Frontal cortex (tissue), 4 donors: ENCODE measurements at places on chromosomes 16 and 17. TPM values are rescaled to one million over a fixed set of nuclear protein-coding genes. Genes with fewer than 3 reads are reported as not detected.

The CFAP97D1 gene
- not detected for total RNA-seq

The SDR42E2 gene
- not detected for total RNA-seq

The KRT33B gene
- not detected for total RNA-seq

The MARVELD3 gene
- total RNA-seq, result not detected

The XYLT1 gene
- total RNA-seq, result 28.9 TPM

The PERCC1 gene
- not detected for total RNA-seq

The TEN1 gene
- 4.9 TPM for total RNA-seq

The PRAC1 gene
- not detected for total RNA-seq

The KRT13 gene
- not detected for total RNA-seq

The CCL4 gene
- 1.2 TPM for total RNA-seq

The PPP1R27 gene
- not detected for total RNA-seq

The C1QTNF8 gene
- total RNA-seq, result not detected

The HEXIM2 gene
- total RNA-seq, result 8.2 TPM

The DLX4 gene
- total RNA-seq, result not detected

The TBC1D3C gene
- not detected for total RNA-seq

The CHST5 gene
- total RNA-seq, result 0.41 TPM

The TRAF7 gene
- total RNA-seq, result 25.7 TPM

The PLA2G10 gene
- total RNA-seq, result not detected

The POLG2 gene
- 13.5 TPM for total RNA-seq

The CBLN1 gene
- 25.3 TPM for total RNA-seq

The RPS2 gene
- total RNA-seq, result 1,930 TPM

The NETO2 gene
- 169 TPM for total RNA-seq

The TP53TG3F gene
- total RNA-seq, result not detected

The SYCE1L gene
- 1.2 TPM for total RNA-seq

The OR1F1 gene
- total RNA-seq, result 0.41 TPM

The CACNG5 gene
- 2.9 TPM for total RNA-seq
